ENCODE measurements at places on chromosomes 3 and 15.
A peak's percentile ranks its signal among the peaks of the same experiment; 100 is the strongest.

GRCh38 chr3:186451371-186451770, 89.3 kb upstream of the DGKG start:
- peak; percentile 52 for DNase-seq

DNA sequence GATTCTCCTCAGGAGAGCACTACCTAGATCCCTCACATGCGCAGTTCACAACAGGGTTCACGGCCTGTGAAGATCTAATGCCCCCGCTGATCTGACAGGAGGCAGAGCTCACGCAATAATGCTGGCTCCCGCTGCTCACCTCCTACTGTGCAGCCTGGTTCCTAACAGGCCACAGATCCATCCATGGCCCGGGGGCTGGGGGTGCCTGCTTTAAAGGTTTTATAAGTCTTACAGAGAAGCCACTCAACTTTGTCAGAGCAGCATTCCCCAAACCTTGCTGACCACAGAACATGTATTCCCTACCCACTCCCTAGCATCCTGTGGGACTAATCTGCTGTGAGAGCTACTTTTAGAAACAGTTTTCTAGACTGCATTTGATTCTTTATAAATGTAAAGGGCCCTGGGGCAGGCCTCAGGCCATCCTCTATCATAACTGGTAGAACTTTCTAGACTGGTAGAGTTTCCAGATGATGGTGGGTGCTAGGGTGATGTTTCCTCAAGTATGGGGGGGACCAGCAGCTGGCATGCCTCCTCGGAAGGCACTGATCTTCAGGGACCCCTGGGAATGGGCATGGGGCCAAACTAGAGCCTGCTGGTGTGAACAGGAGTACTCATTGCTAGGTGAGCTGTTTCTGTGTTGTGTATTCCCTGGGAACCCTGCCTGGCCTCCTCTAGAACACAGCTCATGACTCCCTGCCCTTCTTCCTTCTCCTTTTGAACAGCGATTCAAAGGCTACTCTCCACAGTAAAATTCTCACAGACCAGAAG, 25.7 kb upstream of the RAD18 start:
- DNase-seq = no peak

- no peak for DNase-seq
Measured at GRCh38 chr3:182028081-182028480, 316.4 kb downstream of the SOX2 start.

DNA sequence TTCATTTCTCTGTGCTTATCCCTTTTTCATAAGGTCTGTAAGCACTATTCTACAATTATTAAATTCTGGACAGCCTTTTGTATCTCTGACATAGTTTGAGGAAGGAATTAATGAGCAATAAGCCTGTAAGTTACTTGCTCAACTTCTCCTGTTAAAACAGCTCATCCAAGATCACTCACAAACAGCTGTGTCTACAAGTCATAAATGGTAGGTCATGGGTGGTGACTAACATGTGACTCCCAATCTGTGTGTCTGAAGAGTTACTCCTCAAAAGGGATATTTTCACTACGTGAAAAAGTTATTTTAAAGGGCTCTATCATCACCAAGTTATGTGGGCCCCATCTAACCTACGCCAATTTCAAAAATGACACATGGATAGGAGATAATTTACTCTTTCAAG, 145.2 kb upstream of the CBLB start:
- peak; percentile 98 for DNase-seq

DNA sequence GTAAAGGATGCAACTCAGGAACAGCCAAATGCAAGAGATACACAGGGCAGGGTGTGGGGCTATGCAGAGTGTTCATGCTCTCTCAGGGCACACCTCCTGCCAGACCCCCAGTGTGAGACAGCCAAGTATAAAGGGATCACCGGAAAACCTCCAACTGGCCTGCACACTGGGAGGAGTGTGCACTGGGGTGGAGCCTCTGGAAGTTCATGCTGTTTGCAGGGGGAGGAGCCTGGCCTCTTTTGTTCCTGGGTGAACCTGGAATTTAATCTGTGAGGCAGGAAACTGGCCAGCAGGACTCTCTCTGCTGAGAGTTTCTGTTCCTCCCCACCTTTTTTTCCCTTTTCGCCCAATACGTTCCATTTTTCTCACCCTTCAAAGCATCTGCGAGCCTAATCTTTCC, 204.1 kb downstream of the WNT5A start:
- no peak for DNase-seq

GRCh38 chr15:82587805-82588204, 47.5 kb upstream of the RPS17 start:
- DNase-seq = no peak

DNA sequence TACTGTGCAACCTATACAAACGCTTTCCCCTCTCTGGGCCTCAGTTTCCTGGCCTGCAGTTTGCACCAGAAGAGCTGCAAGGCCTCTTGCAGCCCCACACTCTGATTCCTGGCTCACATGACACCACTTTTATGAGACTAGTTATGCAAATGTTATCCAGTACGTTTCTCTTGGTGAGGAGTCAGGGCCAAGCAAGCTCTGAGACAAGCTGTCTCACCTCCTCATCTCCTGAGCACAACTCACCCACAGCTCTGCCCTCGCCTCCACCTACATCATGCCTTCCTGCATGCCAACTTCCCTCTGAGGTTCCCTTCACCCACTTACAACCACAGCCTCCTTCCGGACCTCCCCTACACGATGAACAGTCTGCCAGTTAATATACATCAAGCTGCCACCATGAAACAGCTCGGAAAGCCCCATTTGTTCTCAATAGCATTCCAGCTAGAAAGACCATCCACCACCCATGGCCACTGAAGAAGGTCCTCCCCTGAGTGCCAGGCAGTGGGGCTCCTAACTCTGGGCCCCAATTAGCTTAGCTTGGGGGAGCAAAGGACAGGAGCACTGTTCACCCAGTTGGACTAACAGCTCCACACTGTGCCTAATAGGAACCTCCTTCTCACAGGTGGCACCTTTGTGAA, 25.0 kb downstream of the CRYGS start:
- no peak for DNase-seq

DNA sequence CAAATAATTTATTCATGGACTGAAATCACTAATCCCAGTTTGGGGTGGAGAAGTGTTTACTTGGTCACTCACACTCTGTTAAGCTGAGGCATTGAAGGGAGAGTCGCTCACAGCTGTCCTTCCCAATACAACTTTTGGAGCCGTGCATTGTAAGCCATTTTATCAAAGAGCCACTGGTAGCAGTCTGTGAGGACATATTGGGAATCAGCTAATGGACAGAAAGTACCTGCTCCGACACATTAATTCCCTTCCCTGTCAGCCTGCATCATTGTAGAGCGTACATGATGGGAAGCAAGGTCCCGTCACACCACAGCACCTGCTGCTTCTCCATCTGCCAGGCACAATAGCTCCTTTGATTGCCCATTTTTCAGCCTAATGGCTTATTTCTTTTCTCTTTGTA, 643.2 kb downstream of the SQOR start:
- no peak for DNase-seq

DNA sequence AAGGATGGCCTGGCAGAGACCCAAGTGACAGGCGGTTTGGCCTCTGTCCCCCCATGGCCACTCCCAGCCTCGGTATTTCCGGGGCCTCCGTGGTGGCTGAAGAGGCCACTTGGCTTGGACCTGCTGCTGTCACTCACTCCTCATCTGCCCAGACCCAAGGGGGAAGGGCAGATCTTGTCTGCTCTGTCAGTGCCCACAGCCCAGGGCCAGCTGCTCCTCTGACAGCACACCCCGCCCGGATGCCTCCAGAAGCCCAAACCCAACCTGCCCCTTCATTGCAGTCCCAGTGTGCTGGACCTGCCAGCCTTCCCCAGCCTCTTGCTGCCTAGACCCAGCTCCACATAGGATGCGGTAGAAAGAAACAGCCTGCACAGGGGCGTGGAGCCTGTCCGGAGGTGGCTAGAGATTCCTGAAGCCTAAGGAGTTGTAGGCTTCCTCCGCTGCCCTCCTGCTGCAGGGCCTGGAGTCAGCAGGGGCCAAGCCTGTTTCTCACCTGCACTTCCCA, 52.0 kb downstream of the MAGEF1 start:
- no peak for DNase-seq

GRCh38 chr3:14823393-14823792, 4.6 kb downstream of the FGD5 start:
- DNase-seq = no peak

GRCh38 chr3:37855363-37855970, 6.2 kb upstream of the CTDSPL start:
- DNase-seq = peak; percentile 81

- DNase-seq = peak; percentile 65
Measured at GRCh38 chr3:45137656-45138181, 8.5 kb downstream of the CDCP1 start.

- DNase-seq = no peak
Measured at GRCh38 chr15:71639471-71639870, 170.9 kb upstream of the NR2E3 start.

GRCh38 chr3:50156549-50157493, 1.7 kb downstream of the SEMA3F start:
- DNase-seq = no peak

DNA sequence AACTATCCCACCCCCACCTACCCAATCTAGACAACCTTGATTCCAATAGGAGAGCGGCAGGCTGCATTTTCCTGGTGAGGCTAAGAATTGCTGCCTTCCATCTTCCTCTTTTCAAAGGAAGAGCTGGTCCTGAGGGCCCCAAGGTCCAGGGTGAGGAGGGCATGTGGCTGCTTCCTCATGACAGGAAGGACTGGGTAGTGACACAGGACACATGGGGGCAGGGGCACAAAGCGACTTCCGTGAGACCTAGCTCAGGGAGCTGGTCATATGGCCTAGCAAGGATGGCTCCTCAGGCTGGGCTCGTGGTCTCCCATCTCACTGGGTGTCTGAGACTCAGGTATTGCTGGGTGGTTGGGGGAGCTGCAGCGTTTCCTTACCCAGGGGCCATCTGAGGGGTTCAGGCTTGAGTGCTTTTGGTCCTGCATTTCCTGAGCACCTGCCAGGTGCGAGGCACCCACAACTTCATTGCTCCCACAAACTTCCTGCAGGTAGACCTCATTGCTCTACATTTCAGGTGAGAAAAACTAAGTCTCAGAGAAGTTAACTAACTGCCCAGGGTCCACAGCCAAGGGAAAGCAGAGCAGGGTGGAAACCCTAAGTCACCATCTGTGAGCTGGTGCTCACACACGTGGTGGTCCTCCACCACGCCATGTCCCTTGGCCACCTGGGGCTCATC, 160.0 kb upstream of the TLE3 start:
- DNase-seq = no peak

DNA sequence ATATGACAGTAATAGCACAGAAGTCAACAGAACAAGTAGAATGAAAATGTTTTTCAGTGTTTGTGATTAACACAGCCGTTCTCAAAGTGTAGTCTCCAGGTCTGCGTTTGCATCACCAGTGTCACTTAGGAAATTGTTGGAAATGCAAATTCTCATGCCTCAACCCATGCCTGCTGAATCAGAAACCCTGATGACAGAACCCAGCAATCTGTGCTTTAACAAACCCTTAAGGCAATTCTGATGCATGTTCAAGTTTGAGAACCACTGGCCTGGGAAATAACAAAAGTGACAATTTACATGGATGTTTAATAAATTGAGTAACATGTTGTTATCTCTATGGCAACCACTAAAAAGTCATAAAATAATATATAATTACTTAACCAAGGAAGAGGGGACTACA, 103.1 kb upstream of the ATP11B start:
- DNase-seq = no peak

GRCh38 chr3:28151608-28152228, 89.7 kb upstream of the CMC1 start:
- DNase-seq = no peak

DNA sequence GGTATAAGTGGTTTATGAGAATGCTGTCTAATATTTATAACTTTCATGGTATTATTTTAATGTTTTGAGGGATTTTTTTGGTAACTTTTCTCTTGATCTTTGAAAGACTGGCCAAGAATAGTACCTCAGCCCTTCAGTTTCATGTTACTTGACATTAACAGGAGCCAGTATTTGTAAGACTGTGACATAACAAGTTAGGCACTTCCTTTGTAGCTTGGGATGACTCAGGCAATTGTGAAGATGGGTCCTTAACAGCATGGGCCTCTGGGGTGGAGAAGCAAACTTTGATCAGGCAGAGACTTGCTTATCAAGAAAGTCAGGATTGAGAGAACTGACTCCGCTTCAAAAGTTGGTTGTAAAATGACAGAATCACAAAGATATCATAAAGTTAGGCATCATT, 9.5 kb downstream of the LRRC49 start:
- peak; percentile 85 for DNase-seq

GRCh38 chr15:93063262-93063671, 25.7 kb downstream of the RGMA start:
- peak; percentile 86 for DNase-seq

- DNase-seq = peak; percentile 82
Measured at GRCh38 chr3:101703169-101703568, 16.7 kb upstream of the RPL24 start.

- DNase-seq = no peak
Measured at GRCh38 chr3:166177130-166177529, 339.9 kb upstream of the BCHE start.

GRCh38 chr3:48058091-48058490, 41.9 kb upstream of the MAP4 start:
- no peak for DNase-seq

- no peak for DNase-seq
Measured at GRCh38 chr15:91852741-91853510, 582 bp upstream of the SLCO3A1 start.

GRCh38 chr3:15501126-15501525, 20.4 kb downstream of the COLQ start:
- DNase-seq = no peak

GRCh38 chr15:63758341-63758740, 75.4 kb downstream of the HERC1 start:
- DNase-seq = no peak

DNA sequence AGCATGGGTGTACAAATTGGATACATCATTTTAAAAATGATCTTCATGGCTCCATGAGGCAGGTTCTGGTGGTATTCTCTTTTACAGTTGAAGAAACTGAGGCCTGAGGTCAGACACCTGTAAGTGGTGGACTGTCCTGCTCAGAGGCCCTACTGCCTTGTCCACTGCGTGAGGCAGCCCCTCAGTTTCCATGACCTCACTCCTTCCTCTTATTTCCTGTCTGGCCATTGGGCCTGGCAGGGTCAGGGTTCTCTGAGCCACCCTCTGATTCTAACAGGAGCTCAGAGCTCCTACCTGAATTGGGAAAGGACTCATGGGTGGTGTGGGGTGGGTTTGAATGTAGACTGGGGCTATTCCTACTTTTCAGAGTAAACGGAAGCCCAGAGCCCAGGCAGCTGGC, 17.5 kb downstream of the PLEKHO2 start:
- DNase-seq = no peak

DNA sequence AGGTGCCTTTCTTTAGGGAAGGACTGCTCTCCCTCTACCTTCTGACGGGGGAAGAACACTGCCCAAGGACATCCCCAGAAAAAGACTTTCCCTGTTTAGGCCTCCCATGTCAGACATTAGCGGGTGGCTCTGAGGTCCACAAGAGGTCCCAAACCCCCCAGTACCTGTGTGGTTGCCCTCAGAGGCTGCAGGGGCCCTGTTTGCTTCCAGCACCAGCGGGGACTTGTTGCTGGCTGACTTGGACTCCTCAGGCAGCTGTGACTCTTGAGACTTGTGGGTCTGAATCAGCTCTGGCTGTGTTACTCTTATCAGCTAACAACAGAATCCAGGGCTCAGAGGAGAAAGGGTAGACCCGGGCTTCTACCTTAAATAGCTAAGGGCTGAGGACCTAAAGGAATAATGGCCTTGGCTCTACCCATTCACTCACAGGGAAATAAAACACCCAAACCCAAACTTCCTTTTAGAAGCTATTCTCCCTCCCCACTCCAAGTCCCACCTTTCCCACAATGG, 39.2 kb downstream of the SEMA3G start:
- DNase-seq = no peak
